ENCODE measurements at places on chromosomes 1 and 21. TPM values are rescaled to one million over a fixed set of nuclear protein-coding genes. Genes with fewer than 3 reads are reported as not detected.

- peak; percentile 78 for DNase-seq
Observed at GRCh38 chr1:215566556-215567490, at the start of gene KCTD3. Gene KCTD3 (plus strand): TSS chr1:215567304. CDS start chr1:215567686, 382 bp downstream.

DNA sequence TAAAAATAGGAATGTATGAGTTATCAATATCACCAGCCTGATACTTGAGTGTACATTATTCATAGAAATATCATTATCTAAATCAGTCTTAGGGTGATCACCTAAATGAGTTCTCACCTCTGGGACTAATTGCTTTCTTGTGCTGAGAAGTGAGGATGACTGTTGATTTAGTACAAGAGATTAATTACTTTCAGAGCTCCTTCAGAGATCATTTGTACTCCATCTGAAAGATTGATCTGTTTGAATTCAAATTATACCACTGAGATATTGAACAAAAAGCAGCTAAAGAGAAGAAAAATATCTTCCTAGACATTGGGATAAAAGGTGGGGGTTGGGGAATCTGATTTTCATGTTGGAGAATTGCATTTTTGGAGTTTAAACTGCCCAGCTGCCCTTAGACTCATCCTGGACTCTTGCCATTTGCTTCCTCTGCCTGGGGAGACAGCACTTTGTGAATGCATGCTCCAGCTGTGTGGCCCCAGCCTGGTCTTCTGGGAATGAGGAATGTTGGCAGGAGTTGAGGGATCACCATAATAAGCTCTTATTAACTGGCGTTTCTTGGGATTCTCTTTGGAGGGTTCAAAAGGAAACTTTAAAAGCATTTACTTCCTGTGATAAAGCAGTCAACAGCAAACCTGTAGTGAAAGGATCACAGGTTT, 19.7 kb upstream of the PGBD2 start:
- DNase-seq: no peak

The SLC35F3 gene
- not detected for total RNA-seq

DNA sequence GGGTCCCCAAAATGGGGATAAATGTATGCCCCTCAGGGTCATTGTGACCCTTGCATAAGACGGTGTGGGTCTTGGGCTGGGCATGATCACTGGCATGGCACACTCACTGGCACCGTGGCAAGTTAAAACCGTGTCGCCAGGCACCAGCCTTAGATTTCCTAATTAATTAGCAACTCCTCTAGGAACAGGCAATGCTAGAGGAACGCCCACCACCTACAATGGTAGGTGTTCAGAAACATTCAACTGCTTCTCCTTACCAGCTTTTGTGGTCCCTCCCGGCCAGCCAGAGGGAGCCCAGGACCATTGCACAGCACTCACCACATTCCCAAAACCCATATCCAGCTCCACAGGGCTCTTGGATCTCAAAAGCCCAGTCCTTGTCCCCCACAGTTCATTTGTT, 36.4 kb downstream of the EPHA2 start:
- no peak for DNase-seq

The OR2T11 gene
- total RNA-seq: not detected

- no peak for DNase-seq
Observed at GRCh38 chr21:45982758-45983648, 1.4 kb downstream of the COL6A1 start.

The OR14K1 gene
- not detected for total RNA-seq

- no peak for DNase-seq
Observed at GRCh38 chr1:229760478-229760996, 134.5 kb downstream of the URB2 start.

GRCh38 chr1:89763649-89763986, 57.2 kb upstream of the LRRC8D start:
- DNase-seq: no peak

GRCh38 chr1:155003766-155004351, 1.3 kb downstream of the ZBTB7B start:
- DNase-seq: no peak

GRCh38 chr1:49995734-49996133, 28.0 kb downstream of the AGBL4 start:
- DNase-seq: no peak

DNA sequence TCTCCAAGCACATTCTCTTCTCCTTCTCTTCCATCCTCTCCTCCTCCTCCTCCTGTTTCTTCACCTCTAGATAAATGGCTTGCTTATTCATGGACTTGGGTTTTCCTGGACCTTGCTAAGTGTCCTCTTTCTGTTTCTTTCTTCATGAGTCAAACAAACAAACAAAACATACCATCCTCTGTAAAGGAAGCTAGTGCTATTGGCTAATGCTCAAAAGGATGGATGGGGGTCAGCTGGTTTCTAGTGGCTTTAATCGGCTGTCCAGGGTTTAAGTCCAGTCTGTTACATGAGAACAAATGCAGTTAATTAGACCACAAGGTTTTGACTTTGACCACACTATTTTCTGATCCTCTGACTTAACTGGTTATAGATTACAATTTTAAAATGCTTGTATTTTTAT, 83.8 kb upstream of the TSPAN2 start:
- DNase-seq: no peak

The ATXN7L2 gene
- 4.1 TPM for total RNA-seq

DNA sequence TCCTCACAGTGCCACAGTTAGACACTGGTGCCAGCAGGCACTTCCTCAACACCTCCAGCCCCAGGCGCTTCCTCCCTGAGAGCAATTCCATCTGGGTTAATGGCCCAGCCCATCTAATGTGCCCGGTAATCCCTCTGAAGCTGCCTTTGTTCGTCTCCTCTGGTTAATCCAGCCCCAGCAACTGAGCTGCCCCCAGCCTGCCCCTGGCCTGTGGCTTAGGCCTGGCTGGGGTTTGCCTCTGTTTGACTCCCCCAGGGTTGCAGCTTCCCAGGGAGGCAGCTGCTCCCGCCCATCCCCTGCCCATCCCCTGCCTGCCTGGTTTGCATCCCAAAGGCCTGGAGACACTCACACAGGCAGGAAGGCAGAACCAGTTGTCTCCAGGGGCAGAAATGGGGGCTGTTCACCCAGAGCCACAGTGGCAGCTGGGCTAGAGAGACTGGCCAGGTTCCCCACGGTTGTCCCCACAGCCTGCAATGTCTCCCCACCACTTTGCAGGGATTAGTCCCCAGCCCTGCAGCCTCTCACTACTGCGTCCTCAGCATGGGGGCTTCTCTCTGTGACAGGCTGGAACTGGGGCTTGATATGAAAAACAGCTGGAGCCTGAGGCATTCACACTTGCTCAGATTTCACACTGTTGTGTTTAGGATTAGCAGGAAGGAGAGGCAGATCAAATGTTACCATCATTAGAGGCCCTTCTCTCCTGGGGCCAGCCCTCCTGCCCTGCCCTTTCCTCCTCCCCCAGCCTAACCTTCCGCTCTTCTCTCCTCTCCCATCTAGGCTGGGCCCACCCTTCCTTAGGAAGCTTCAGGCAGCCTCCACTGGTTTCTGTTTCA, 120.2 kb downstream of the TLR5 start:
- no peak for DNase-seq

- no peak for DNase-seq
Observed at GRCh38 chr1:81170721-81171120, 630.0 kb upstream of the ADGRL2 start.

The AJAP1 gene
- total RNA-seq: not detected

DNA sequence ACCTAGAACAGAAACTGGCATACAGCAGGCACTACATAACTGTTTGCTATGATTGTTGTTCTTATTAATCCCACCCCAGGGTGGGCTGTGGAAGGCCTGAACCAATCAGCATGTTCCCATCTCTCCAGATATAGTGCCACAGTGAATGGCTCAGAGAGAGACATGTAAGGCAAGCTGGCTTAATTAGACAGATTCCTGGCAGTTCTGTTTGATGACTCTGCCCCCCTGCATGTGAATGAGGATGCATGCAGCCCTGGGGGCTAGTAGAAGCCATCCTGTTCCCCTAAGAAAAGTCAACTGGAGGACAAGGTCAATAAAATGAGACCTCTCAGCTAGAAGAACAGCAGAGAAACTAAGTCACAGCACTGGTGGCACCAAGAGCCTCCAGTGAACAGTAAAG, 130.3 kb downstream of the GLIS1 start:
- DNase-seq: no peak

DNA sequence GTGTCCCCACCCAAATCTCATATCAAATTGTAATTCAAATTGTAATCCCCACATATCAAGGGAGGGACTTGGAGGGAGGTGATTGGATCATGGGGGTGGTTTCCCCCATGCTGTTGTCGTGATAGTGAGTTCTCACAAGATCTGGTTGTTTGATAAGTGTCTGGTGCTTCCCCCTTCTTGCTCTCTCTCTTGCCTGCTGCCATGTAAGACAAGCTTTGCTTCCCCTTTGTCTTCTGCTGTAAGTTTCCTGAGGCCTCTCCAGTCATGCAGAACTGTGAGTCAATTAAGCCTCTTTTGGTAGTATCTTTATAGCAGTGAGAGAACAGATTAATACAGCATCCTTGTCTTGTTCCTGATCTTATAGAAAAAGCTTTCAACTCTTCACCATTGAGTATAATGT, 6.5 kb upstream of the LRRC39 start:
- no peak for DNase-seq

- no peak for DNase-seq
Observed at GRCh38 chr1:171433451-171433850, 51.9 kb upstream of the PRRC2C start.

The SAMD13 gene
- not detected for total RNA-seq

The RASSF5 gene
- total RNA-seq: 2.7 TPM

- DNase-seq: no peak
Observed at GRCh38 chr1:97806996-97807520, 113.8 kb downstream of the DPYD start.

- no peak for DNase-seq
Observed at GRCh38 chr1:40662864-40663263, 2.6 kb downstream of the RIMS3 start.

DNA sequence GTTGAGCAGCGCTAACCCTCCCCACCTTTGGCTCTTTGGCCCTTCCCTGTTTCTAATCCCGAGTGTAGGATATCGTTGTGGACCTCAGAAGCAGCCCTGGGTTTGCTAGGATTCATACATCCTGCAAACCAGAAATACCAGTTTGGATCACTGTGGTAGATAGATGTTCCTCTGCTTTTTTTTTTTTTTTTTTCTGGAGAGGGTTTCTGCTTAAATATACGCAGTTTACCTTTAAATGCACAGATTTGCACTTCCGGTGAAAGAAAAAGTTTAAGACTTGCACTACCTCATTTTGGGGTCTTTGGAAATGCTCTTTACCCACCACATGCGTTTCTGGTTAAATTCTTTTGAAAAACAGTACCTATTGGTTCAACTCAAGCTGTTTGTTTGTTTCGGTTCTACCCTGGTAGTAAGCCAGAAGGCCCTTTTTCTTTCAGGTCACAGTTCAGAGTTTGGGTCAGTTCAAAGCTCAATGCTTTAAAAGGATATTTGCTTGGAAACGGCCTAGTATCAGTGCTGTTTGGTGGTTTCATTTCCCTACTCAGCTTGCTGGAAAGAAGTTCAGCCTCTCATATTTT, 908 bp downstream of the DDI2 start:
- DNase-seq: no peak

The RCOR3 gene
- total RNA-seq: 13.3 TPM

The WLS gene
- 18.6 TPM for total RNA-seq

Measured in SJSA1 (cell line).